ENCODE measurements at places on chromosomes 4 and X. TPM values are rescaled to one million over a fixed set of nuclear protein-coding genes. Genes with fewer than 3 reads are reported as not detected.

DNA sequence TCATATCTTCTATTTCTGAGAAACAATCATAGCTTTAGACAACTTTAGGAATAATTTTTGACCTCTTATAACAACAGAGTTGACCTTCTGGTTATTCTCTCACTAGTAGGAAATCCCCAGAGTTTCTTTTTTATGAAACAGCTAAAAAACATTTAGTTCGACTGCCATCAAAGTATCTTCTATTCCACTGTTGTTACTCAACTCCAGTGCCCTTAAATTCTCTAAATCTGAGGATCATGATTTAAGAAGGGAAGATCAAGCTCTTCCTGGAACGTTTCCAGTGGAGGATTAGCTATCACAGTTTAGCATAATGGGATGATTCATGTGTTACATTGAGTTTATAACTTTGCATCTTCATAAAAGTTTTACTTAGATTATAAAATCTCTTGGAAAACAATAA, 134.9 kb upstream of the VEGFC start:
- peak; percentile 95 for DNase-seq

GRCh38 chrX:54452920-54453319, 12.7 kb downstream of the TSR2 start:
- peak; percentile 12 for DNase-seq

DNA sequence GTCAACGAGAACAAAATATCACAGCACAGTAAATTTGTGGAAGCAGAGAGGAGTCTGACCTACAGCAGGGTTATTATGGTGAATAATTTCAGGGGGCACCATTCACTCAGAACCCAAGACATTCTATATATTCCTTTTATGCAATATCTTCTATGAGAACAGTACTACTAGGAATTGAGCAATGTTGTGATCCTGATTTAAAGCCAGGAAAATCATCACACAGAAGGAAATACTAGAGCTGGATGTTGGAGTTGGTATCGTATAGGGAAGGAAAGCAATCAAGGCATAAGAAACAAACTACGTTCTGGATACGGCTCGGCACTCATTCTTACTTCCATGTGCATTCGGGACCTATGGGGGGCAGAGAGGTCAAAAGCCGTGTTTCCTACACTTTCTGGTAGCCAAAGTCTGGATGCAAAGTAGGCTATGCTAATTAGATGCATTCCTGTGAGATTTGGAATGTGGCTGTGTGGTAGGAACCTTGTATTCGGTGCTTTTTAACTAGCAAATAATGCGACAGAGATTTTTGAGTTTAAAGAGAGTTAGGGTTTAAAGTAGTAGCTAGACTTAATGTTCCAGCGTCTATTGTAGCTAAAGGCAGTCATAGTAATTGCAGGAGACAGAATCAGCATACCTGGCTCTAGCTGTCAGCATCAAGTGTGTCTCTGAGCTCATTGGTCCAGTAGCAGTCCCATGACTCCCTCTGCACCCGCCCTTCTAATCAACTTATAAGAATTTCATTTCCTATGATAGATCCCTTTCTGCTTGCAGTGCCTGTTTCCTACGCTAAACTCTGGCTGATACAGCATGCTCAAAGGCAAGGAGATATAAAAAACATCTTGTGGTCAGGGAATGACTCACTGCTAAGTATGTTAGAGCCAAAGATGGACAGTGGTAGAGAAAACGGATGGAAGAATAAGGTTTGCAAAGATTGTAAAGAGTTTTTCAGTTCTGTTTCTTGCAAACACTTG, 43.3 kb upstream of the PDGFC start:
- DNase-seq, result peak; percentile 73

GRCh38 chrX:15399962-15400391, 15.8 kb upstream of the VEGFD start:
- no peak for DNase-seq

- DNase-seq, result no peak
These were observed 857.9 kb upstream of the HTR2C start for GRCh38 chrX:113726009-113726408.

DNA sequence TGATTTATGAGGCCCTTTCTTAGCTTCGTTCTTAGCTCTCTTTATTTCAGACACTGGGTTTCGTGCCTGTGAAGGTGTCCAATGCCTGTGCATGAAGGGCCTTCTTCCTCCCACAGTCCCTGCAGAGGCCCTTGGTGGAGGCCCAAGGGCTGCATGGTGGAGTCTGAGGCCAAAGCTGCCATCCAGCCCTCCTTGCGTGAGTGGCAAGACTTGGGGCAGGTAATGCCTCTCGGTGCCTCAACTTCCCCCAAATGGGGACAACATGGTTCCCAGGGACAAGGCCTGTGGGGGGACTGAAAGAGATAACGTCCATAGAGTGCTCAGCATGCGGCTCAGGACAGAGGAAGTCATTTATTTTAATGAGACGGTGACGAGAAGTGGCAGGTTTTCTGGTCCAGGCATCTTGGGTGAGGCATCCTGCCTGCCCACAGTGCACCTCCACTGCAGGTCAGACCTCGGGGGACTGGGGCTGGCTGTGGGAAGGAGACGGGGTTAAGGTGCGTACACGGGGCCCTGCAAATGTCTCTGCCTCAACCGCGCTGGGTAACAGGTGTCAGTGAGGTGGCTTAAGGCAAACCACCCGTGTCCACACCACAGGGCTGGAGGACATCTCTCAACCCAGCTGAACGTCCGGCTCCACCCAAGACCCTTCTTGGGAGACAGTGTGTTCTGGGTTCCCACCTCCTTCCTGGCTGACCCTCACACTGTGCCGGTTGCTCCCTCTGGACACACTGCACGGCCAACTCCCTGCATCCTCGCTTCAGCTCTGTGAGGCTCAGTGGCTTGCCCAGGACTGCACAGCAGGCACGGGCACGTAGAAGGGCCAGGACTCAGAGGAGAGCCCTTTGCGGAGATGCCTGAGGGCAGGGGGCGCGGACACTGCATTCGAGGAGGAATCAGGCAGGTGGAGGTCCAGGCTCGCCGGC, 50.5 kb downstream of the PSAPL1 start:
- no peak for DNase-seq

Gene ANKRD50
- total RNA-seq, result 69.1 TPM

Gene P2RY4
- 0.48 TPM for total RNA-seq

Gene SCRG1
- 15.2 TPM for total RNA-seq

Gene CDX4
- not detected for total RNA-seq

Gene NAAA
- total RNA-seq, result 52.7 TPM
